Kidney (tissue), 22 donors: ENCODE measurements at places on chromosomes 7 and 10. TPM values are rescaled to one million over a fixed set of nuclear protein-coding genes. Genes with fewer than 3 reads are reported as not detected.

The TRIM74 gene
- total RNA-seq: 1.3 TPM

DNA sequence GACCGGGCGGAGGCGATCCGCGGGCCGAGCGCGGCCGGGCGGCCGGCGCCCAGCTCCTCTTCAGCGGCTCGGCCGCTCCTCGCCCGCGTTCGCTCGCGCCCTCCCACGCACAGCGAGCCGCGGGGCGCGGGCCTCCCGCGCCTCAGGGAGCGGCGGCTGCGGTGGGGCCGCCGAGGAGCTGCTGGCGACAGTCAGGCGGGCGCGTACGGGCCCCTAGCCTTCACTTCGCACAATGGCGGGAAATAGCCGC is at the start of gene MCMBP:
MCMBP (minus strand) TSS at position 234 of the 250 bp plus-strand sequence. CDS start 259 bp downstream, outside the sequence.
- peak within 1 kb of the TSS; percentile 84 for H3K4me3 ChIP-seq
- H3K27me3 ChIP-seq: no peaks in the 10 kb centered on the region
- H3K27ac ChIP-seq: peak within 1 kb of the TSS; percentile 86
- no peaks in the 10 kb centered on the region for H3K36me3 ChIP-seq

DNA sequence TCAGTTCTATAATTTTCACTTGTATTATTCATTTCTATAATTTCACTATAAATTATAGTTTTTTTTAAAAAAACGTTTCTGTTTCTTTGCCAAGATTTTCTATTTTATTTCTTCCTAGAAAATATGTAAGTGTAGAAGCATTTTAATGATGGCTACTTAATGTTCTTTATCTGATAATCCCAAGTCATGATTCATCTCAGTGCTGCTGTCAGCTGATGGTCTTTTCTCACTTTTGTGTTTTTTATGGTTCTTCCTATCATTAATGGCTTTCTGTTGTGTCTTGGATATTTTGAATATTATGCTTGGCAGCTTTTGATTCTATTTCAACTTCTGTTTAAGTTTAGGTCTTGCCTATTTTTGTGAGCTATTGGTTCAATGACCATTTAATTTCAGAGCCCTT is 268.6 kb downstream of the BAMBI start:
- H3K36me3 ChIP-seq: no peaks in the 10 kb centered on the region
- no peak overlapping the region for H3K4me3 ChIP-seq
- H3K4me1 ChIP-seq: no peaks in the 10 kb centered on the region

GRCh38 chr7:45325378-45325777 is 167.8 kb downstream of the RAMP3 start:
- no peaks in the 10 kb centered on the region for H3K36me3 ChIP-seq
- DNase-seq: no peak
- no peaks in the 10 kb centered on the region for H3K27me3 ChIP-seq
- no peaks in the 10 kb centered on the region for H3K4me1 ChIP-seq
- no peak overlapping the region for H3K4me3 ChIP-seq
